KBM-7 (cell line): ENCODE measurements at places on chromosomes 11 and 22.

GRCh38 chr11:1992111-1992510 is 5.5 kb downstream of the H19 start:
- DNase-seq = no peak

GRCh38 chr22:46175631-46176030 is 25.3 kb downstream of the PPARA start:
- DNase-seq = no peak

DNA sequence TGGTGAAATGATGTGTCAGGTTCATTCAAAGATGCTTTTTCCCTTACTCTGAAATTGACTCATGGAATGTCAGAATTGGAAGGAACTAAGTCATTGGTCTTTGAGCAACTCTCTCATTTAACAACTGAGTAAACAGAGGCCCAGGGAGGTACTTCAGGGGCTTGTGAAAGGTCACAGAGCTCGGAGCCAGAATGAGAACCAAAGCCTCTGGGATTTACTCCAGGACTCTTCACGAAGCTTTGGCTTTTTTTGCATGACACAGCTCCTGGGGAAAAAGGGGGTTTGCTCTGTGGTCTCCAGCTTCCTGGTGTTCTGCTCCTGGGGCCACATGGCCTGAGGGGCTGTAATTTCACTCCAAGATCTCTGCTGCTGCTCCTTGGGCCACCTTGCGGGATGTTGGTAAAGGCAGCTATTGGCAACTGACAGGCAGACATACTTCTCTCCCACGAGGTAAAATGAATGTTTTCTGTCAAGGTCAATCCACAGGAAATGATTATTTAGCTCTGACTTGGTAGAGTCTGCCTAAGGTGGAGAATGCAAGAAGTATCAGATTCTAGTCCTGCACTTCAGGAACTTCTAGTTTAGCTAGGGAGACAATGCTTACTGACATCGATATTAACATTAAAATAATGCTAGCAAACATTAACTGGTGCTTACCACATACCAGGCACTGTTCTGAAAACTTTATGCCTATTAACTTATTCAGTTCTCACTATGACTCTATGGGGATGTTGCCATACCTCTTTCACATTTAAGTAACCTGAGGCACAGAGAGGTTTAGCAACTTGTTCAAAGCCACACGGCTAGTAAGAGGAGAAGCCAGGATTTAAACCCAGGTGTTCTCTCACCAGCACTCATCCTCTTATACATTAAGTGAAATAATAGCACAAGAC is 16.1 kb downstream of the PKNOX2 start:
- no peak for DNase-seq

DNA sequence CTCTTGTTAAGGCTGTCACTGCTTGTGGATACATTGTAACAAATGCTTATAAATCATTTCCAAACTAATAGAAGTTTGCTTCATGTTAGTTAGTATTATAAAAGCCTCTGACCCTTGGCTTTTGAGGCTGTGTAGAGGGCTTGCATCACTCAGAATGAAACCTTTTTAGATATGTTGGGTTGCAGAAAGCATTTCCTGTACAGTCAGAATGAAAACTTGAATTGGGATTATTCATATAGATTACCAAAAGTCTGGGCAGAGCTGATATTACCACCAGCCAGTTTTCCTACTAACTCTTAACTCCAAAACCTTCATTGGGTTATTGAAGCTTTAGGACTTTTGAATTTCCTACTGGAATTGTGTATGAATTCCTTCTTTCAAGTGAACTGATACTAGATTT is 12.0 kb downstream of the KMT2A start:
- DNase-seq = no peak

GRCh38 chr11:45145379-45146071 is 914 bp upstream of the PRDM11 start:
- DNase-seq = no peak
